Upper lobe of right lung (tissue), 1 donor: ENCODE measurements at places on chromosomes 13 and 19. TPM values are rescaled to one million over a fixed set of nuclear protein-coding genes. Genes with fewer than 3 reads are reported as not detected.

ZNF98 gene
- total RNA-seq, result not detected

DNA sequence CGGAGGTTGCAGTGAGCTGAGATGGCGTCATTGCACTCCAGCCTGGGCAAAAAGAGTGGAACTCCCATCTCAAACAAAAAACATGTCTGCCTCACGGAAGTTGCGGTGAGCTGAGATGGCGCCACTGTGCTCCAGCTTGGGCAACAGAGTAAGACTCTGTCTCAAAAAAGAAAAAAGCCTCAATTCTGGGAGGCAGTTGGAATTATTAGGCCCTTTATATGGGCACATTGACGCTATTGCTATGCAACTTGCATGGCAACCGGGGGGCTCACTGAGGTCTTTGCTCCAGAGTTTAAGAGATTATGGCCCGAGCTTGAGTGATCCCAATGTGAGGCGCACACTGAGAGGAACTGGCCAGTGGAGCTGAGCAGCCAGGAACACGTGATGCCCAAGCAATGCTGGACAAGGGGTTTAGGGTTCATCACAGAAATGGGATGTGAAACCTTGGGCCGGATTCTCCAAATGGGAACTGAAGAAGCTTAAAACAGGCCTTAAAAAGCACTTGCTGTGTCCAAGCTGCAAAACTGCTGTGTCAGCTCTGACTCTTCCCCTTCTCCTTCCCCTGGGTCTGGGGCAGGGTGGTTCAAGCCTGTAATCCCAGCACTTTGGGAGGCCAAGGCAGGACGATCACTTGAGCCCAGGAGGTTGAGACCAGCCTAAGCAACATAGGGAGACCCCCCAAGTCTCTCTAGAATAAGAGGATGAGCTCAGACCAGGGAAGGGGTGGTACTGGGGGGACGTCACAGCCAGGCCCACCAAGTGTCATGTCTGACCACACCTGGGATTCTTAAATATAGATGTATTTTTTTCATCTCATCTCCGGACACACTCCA lies 2.5 kb downstream of the FTL start:
- H3K27ac ChIP-seq, result peak overlapping the region; percentile 95
- H3K4me3 ChIP-seq, result peak overlapping the region; percentile 89
- H3K36me3 ChIP-seq, result peaks cover 23% of the 10 kb centered on the region

GRCh38 chr13:94298346-94298745 lies 181.1 kb downstream of the DCT start:
- DNase-seq, result no peak
- no peak overlapping the region for H3K27ac ChIP-seq
- no peaks in the 10 kb centered on the region for H3K4me1 ChIP-seq
- no peaks in the 10 kb centered on the region for H3K36me3 ChIP-seq

DNA sequence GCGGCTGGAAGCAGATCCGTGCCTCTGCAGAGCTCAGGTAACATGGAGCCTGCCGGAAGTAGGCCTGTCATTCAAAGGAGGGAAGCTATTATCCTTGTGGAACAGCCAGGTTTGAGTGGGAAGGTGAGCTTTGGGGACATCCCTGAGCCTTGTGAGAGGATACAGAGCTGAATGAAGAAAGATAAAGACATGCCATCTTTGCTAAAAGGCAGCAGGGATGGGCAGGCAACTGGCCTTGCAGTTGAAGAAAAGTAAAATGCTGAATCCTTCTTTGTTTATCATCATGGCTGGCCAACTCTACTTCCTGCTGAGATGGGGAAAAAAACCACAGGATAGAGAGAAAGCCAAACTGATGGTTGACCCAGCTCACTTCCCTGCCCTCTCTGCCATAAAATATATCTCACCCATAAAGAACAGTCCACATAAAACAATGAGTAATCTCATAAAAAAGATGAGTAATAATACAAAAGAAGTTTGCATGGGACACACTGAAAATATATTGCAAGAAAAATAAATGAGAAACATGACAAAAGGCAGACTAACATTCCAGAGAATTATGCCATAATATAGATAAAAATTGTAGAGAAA lies 226.3 kb downstream of the DLEU7 start:
- H3K27me3 ChIP-seq, result no peaks in the 10 kb centered on the region
- no peak overlapping the region for H3K27ac ChIP-seq
- H3K4me3 ChIP-seq, result no peak overlapping the region
- no peak for DNase-seq
- H3K36me3 ChIP-seq, result no peaks in the 10 kb centered on the region

GRCh38 chr13:113064000-113064533 lies 41.5 kb upstream of the F7 start:
- no peaks in the 10 kb centered on the region for H3K36me3 ChIP-seq
- no peak overlapping the region for H3K4me3 ChIP-seq
- no peak overlapping the region for H3K27ac ChIP-seq
- DNase-seq, result no peak
